ENCODE measurements at places on chromosomes 7 and 10.
A peak's percentile ranks its signal among the peaks of the same experiment; 100 is the strongest.

DNA sequence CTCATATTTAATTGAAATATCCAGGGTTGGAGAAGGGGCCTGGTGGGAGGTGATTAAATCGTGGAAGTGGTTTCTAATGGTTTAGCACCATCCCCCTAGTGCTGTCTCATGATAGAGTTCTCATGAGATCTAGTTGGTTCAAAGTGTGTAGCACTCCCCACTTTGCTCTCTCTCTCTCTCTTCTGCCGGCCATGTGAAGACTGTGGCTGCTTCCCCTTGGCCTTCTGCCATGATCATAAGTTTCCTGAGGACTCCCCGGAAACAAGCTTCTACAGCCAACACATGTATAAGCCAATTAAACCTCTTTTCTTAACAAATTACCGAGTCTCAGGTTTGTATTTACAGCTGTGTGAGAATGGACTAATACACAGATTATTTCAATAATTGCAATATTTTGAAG is 305.8 kb upstream of the KCND2 start:
- no peak for DNase-seq

- peak; percentile 82 for DNase-seq
Measured at GRCh38 chr10:103966671-103967447, at the start of gene SLK. Gene SLK, plus strand, starts transcription at chr10:103967140. Its CDS starts 606 bp downstream, at chr10:103967746.

DNA sequence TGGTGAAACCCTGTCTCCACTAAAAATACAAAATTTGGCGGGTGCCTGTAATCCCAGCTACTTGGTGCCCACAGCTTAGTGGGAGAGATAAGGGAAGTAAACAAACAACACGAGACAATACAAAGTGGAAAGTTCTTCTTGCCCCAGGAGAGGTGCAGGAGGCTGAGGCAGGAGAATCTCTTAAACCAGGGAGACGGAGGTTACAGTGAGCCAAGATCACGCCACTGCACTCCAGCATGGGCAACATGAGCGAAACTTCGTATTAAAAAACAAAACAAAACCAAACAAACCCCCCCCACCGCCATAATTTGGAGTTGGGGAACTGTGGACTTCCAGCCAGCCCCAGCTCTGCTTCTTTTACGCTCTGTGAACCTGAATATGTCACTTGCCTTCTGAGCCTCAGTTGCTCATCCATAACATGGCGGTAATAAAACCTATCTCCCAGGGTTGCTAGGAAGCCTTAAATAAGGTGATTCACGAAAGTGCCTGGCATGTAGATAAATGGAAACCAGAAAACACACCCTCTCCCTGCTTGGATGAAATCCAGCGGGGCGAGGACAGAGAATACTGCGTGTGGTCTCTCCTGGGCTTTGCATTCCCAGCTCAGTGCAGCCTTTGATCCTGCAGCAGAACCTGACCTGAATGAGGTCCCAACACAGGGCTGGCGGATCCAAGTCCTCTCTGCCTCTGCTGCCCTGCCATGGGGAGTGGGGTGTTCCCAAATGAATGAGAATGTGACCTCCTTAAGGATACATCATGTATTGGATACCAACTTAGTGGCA is 10.2 kb downstream of the MLXIPL start:
- no peak for DNase-seq

- DNase-seq: no peak
Measured at GRCh38 chr10:119724593-119725516, 995 bp upstream of the INPP5F start.

DNA sequence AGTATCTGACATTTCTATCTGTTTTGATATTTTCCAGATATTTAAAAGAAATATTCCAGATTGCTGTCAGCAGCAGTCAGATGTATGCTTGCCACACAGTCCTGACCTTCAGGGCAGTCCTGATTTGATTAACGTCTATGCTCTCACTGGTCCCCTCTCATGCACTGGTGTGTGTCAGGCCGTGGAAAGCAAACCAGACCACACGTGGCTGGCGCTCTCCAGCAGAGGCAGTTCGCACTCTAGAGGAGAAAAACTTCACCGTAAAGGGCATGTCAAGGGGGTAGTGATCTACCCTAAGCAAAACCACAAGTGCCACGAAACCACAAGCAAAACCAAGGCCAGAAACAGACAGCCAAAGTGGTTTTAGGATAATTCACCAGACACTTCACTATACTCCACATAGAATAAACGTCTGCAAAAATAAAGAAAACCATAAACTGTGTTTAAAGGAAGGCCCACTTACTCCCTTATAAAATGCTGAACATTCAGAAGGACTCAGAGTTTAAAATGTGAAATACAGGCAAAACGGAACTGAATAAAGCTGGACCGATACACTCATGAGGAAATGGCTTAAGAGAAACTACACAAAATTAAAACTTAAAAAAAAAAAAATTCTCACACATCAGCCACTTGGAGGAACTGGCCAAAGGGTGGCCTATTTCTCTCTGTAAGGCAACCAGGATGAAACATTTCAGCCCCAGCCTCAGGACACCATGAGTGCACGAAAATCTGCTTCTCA is 26.4 kb downstream of the PARP12 start:
- no peak for DNase-seq

- DNase-seq: no peak
Measured at GRCh38 chr10:122075171-122075570, 86.2 kb downstream of the TACC2 start.

- DNase-seq: no peak
Measured at GRCh38 chr7:80639011-80639410, 569 bp downstream of the CD36 start.

GRCh38 chr7:93894966-93895640 is 4.5 kb upstream of the TFPI2 start:
- no peak for DNase-seq

DNA sequence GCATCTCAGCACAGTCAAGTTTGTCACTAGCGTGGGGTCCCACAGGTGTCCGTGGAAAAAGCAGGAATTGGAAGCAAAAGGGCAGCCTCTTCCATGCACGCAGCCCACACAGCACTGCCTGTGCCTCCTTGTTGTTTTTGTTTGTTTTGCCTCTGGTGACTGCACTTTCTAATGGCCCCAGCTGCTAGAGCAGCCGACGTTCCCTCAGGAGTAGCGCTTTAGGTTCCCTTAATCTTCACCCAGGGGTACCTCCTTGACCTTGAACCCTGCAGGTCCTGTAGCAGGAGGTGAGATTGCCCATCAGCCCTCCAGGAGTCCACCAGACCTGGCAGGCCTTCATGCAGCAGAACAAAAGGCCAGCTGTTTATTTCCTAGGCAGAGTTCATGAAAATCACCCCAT is 210.1 kb downstream of the CACNB2 start:
- no peak for DNase-seq

- DNase-seq: no peak
Measured at GRCh38 chr10:1557081-1557480, 180.2 kb downstream of the ADARB2 start.

- no peak for DNase-seq
Measured at GRCh38 chr7:66055321-66055956, 20.2 kb upstream of the ASL start.

DNA sequence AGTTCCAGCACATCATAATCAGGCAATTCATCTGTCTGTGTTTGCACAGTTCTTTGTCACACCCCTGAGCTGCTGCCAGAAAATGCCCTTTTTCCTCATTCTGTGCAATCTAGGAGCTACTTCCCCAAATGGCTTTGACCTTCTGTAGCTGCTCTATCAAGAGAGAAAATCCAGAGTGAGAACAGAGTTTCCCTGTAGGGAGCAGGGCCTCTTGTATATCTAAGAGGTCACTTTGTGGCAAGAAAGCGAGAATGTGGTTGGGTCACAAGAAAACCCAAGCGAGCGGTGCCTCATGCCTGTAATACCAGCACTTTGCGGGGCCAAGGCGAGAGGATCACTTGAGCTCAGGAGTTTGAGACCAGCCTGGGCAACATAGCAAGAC is 24.3 kb downstream of the SLC29A3 start:
- peak; percentile 34 for DNase-seq

- DNase-seq: peak; percentile 8
Measured at GRCh38 chr7:34759477-34760125, 101.6 kb downstream of the NPSR1 start.

- no peak for DNase-seq
Measured at GRCh38 chr10:18719811-18720210, 60.6 kb downstream of the ARL5B start.

DNA sequence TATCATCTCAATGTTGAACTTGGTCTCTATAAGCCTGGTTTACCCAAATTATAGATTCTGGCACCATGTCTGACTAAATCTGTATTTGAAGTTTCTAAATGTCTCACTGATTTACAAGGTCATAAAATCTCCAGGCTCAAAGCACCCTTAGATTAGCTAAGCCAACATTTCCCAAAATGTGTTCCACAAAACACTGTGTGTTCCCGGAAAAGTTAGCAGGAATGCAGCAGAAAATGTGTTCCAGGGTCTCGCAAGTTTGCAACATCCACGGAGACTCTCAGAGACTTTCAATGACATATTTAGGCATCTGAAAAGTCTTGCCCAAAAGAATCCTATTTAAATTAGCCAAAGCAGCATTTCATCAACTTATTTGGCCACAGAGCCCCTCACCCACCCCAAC is 91.9 kb downstream of the SORBS1 start:
- no peak for DNase-seq

DNA sequence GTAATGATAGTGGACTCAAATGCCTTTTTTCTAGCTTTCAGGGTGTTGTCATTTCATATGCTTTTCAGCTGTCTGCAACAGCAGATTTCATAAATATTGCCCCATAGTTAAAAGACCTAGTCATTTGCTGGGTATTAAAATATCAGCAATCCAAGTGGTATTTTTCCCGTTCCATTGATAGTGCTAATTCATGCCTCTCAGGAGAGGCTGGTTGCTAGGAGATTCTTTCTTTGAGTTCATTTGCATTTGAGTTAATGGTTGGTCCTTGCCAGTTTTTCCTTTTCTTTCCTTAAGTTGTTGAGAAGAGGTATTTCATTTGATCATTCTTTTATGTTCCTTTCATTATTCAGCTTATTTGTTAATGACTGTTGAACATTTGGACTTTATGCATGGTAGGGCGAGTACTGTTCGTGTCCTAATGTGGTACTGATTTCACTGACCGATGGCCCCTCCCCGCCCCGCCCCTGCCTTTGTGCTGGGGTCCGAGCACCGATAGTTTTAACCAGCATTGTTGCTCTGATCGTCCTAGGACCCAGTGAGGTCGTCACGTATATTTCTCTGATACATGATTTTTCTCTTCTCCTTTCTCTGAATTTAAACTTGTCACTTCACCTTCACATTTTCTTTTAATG is 128.6 kb downstream of the CCNY start:
- no peak for DNase-seq

DNA sequence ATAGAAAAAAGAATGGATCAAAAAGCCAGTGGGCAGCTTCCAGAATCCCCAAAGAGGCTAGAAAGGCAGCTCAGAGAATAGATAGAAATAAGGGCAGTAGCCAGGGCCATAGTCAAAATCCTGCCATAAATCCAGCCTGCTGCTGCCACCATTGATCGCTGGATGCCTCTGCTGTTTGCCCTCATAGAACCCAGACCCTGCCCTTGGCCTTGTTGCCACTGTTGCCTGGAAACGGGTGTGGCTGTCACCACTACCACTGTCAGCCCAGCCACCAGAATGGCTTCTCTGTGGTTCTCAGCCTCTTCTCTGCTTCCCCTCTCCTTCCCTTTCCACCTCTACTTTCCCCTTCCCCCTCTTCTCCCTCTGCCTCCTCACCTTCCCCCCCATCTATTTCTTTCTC is 57.8 kb downstream of the HHEX start:
- DNase-seq: no peak

GRCh38 chr10:7000061-7000460 is 410.8 kb downstream of the SFMBT2 start:
- DNase-seq: no peak

GRCh38 chr7:1609023-1609422 is 39.2 kb upstream of the PSMG3 start:
- DNase-seq: no peak

DNA sequence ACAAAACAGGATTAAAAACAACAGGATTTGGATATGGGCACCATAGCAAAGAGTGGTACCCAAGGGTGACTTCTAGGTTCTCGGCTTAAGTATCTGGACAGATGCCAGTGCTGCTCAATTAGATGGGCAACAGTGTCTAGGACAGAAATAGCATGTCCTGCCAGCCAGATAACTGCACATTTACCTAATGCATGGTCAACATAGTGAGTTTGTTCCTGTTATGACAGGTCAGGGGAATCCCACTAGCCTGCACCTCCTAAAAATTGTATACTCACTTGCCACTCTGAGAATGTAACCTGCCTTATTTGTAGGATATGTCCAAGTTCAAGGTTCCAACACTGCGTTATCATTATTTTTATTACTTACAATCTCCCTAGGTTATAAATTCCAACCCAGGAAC is 471.7 kb downstream of the GRM8 start:
- DNase-seq: no peak

DNA sequence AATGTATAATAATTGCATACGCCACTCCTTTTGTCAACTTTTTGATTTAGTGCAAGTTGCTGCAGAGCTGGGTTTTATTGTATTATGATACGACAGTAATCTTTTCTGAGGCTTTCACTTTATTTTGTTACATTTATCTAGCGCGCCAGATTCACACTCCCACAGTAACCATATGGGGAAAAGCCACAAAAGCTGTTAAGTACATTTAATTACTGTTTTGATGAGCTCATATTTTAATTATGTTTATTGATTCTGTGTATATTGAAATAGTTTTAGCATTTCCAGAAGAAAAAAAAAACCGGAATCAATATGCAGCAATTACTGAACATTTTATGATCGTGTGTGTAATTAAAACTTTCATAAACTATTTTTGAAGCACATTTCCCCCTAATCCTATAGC is 118.5 kb downstream of the RAB11FIP2 start:
- DNase-seq: no peak

DNA sequence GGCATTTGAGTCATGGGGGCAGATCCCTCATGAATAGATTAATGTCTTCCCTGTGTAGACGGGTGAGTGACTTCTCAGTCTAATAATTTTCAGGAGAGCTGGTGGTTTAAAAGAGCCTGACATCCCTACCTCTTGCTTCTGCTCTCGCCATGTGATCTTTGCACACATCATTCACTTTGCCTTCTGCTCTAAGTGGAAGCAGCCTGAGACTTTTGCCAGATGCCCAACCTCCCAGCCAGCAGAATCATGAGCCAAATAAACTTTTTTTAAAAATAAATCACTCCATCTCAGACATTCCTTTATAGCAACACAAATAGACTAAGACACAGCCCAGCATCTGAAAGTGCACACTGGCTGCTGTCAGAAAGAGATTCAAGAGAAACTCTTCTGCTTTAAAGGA is 155.2 kb downstream of the ZNF365 start:
- DNase-seq: no peak

- DNase-seq: no peak
Measured at GRCh38 chr10:91567815-91568214, 65.1 kb downstream of the PPP1R3C start.

DNA sequence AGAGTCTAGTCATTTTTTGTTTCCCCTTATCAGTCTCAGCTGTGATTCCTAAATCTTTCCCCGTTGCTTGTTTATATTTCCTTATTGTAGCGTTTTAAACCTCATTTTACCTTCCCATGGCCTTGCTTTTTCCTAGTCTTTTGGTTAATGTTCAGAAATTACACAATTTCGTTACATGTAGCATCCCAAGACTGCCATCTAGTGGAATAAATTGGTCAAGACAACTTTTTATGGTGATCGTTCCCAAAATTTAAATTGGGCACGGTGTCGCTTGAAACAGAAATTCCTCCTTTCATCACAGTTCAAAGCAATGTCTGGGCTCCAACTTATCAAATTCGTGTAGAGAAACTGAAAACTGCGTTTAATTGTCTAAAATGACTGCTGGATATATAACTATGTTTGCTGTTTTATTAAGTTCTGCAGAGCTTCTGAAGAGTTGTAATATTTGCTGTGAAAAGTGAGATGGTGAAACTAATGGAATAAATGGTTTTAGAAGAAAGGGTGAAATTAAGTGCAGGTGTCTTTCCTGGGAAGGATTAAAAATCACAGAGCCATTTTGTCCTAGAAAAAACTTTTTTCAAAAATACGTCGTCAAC is 370.2 kb downstream of the PHF14 start:
- DNase-seq: no peak

GRCh38 chr10:90674928-90675327 is 182.9 kb downstream of the HTR7 start:
- DNase-seq: no peak
